ENCODE measurements at places on chromosomes 1 and 21.

- no peak for DNase-seq
- no peaks in the 10 kb centered on the region for H3K36me3 ChIP-seq
- no peaks in the 10 kb centered on the region for H3K27me3 ChIP-seq
These were observed 25.8 kb upstream of the C8B start for GRCh38 chr1:56991576-56991975.

DNA sequence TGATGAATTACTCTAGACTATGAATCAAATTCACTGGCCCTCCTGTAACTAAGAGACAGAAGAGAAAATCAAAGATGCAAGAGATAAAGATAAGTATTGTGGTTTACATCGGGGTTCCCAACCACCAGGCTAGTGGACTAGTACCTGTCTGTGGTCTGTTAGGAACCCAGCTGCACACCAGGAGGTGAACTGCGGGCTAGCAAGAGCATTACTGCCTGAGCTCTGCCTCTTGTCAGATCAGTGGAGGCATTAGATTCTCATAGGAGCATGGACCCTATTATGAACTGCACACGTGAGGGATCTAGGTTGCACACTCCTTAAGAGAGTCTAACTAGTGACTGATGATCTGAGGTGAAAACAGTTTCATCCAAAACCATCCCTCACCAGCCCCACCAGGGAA, 58.9 kb upstream of the DUSP10 start:
- no peak overlapping the region for H3K4me3 ChIP-seq
- no peak overlapping the region for H3K27ac ChIP-seq
- no peaks in the 10 kb centered on the region for H3K4me1 ChIP-seq
- no peaks in the 10 kb centered on the region for H3K36me3 ChIP-seq
- no peaks in the 10 kb centered on the region for H3K27me3 ChIP-seq

DNA sequence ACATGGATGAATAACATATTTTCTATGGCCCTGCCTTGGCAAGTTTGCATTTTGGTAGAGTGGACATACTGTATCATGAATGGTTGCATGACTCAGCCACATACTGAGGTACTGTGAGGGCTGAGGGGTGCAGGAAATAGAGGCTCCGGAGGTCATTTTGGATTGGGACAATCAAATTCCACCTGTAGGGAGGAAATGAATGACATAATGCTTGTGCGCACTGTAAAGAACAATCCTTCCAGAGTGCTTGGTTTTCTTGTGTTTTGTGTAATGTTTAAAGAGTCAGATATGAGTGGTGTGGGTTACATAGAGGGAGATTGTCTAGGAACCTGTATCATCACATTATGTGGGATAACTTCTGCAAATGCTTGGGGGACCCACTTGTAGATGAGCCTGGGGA, 329.9 kb upstream of the PROX1 start:
- H3K27ac ChIP-seq, result no peak overlapping the region
- H3K4me1 ChIP-seq, result no peaks in the 10 kb centered on the region
- H3K4me3 ChIP-seq, result no peak overlapping the region
- no peak for DNase-seq
- H3K36me3 ChIP-seq, result no peaks in the 10 kb centered on the region
- no peaks in the 10 kb centered on the region for H3K27me3 ChIP-seq

DNA sequence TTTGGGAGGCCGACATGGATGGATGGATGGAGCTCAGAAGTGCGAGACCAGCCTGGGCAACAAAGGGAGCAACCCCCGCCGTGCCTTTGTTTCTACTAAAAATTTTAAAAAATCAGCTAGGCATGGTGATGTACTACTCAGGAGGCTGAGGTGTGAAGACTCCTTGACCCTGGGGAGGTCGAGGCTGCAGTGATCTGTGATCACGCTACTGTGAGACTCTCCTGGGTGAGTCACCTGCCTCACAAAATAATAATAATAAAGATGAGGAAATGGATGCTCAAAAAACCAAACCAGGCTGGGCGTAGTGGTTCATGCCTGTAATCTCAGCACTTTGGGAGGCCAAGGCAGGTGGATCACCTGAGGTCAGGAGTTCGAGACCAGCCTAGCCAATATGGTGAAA, 19.2 kb downstream of the DSTYK start:
- no peaks in the 10 kb centered on the region for H3K27me3 ChIP-seq
- H3K36me3 ChIP-seq, result no peaks in the 10 kb centered on the region
- H3K4me3 ChIP-seq, result no peak overlapping the region
- H3K4me1 ChIP-seq, result no peaks in the 10 kb centered on the region
- H3K27ac ChIP-seq, result no peak overlapping the region
